ENCODE measurements at places on chromosomes 1 and 21.

GRCh38 chr1:226047495-226047894 is 15.0 kb upstream of the H3-3A start:
- DNase-seq: peak; percentile 60

GRCh38 chr1:35364741-35365140 is 96.2 kb downstream of the ZMYM4 start:
- DNase-seq: no peak

DNA sequence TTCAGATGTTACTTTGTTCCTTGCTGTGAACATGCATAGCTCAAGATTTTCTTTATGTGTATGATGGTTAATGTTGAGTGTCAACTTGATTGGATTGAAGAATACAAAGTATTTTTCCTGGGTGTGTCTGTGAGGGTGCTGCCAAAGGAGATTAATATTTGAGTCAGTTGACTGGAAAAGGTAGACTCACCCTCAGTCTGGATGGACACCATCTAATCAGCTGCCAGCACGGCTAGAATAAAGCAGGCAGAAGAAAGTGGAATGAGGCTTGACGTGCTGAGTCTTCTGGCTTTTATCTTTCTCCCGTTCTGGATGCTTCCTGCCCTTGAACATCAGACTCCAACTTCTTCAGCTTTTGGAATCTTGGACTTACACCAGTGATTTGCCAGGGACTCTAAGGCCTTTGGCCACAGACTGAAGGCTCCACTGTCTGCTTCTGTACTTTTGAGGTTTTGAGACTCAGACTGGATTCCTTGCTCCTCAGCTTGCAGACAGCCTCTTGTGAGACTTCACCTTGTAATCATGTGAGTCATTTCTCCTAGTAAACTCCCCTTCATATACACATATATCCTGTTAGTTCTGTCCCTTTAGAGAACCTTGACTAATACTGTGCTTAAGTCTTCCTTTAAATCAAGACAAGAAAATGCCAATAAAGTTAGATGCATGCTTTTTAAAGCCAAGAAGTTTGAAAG is 626.6 kb downstream of the KCNT2 start:
- peak; percentile 61 for DNase-seq

GRCh38 chr1:59136541-59137275 is 160.2 kb upstream of the FGGY start:
- DNase-seq: peak; percentile 38

GRCh38 chr1:37705399-37705798 is 13.1 kb downstream of the CDCA8 start:
- DNase-seq: no peak

Data from fibroblast of pulmonary artery (primary cell).